Activated CD8-positive, alpha-beta T cell treated with anti-CD3 and anti-CD28 coated beads for 36 hours (primary cell): ENCODE measurements at places on chromosomes 13 and 19. TPM values are rescaled to one million over a fixed set of nuclear protein-coding genes. Genes with fewer than 3 reads are reported as not detected.

DNA sequence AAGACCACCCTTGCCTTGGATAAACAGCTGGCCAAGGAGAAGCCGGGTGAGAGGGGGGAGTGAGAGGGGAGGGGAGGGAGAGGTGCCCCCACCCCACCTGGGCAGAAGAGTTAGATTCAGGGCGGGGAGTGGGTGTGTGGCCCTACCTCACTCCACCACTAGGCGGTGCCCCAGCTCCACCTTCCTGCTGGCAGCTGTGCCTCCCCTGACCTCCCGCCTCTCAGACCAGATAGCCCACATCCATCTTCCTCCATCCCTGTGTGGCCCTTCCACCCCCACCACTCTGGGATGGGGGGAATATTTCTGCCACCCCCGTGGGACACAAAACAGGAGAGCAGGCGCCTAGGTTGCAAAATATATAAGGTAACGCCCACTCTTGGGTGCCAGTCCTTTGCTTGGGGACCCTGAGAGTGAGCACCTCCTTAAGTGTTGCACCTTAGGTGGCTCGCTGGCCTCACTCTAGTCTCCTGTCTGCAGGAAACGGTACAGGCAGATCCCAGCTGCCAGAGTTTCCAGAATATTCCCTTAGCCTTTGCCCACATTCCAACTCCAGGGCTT is 13.8 kb upstream of the EHD2 start:
- H3K4me1 ChIP-seq: no peaks in the 10 kb centered on the region
- no peaks in the 10 kb centered on the region for H3K27me3 ChIP-seq
- peaks cover 4% of the 10 kb centered on the region for H3K36me3 ChIP-seq
- peak; percentile 69 for DNase-seq
- H3K27ac ChIP-seq: no peak overlapping the region
- no peak overlapping the region for H3K4me3 ChIP-seq

GRCh38 chr13:94196413-94196812 is 283.1 kb downstream of the DCT start:
- H3K27ac ChIP-seq: no peak overlapping the region
- H3K27me3 ChIP-seq: peaks cover 7% of the 10 kb centered on the region
- H3K4me3 ChIP-seq: no peak overlapping the region
- H3K36me3 ChIP-seq: no peaks in the 10 kb centered on the region
- peaks cover 3% of the 10 kb centered on the region for H3K4me1 ChIP-seq

GRCh38 chr19:1324806-1325567 is 39.3 kb downstream of the EFNA2 start:
- H3K36me3 ChIP-seq: no peaks in the 10 kb centered on the region
- peak; percentile 75 for DNase-seq
- H3K4me3 ChIP-seq: no peak overlapping the region
- no peak overlapping the region for H3K27ac ChIP-seq
- H3K4me1 ChIP-seq: no peaks in the 10 kb centered on the region

- no peak overlapping the region for H3K27ac ChIP-seq
- no peaks in the 10 kb centered on the region for H3K27me3 ChIP-seq
- no peak overlapping the region for H3K4me3 ChIP-seq
- H3K36me3 ChIP-seq: no peaks in the 10 kb centered on the region
These were observed 931.0 kb upstream of the MIR17HG start for GRCh38 chr13:90416519-90416918.

- H3K27ac ChIP-seq: no peak overlapping the region
- H3K36me3 ChIP-seq: no peaks in the 10 kb centered on the region
- no peak overlapping the region for H3K4me3 ChIP-seq
- no peaks in the 10 kb centered on the region for H3K4me1 ChIP-seq
- no peak for DNase-seq
- H3K27me3 ChIP-seq: no peaks in the 10 kb centered on the region
These were observed 16.1 kb downstream of the CKM start for GRCh38 chr19:45306518-45307027.

DNA sequence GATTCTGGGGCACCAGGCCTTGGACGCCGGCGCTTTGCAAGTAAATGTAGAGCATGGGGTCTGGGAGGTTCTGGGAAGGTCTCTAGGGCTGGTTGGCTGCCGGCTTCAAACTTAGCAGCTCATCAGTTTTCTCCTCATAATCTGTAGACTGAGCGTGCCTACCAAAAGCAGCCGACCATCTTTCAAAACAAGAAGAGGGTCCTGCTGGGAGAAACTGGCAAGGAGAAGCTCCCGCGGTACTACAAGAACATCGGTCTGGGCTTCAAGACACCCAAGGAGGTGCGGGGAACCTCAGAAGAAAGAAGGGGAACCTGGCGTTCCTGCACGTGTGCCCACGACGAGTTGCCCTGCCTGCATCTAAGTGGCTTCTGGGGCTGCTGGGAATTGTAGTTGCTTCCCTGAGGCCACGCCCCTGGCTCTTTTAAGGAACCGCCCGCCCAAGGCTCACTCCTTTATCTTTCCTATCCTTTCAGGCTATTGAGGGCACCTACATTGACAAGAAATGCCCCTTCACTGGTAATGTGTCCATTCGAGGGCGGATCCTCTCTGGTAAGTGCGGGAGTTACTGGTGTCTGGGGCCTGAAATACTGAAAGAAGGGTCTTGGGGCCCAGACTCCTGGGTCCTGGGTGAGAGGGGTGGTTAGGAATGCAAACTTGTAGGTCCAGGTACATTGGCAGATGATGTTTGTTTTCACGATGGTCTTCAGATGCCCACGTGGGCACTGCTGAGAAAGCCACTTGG is 984 bp downstream of the RPS11 start:
- peak overlapping the region; percentile 97 for H3K27ac ChIP-seq
- H3K36me3 ChIP-seq: peaks cover 56% of the 10 kb centered on the region
- peak overlapping the region; percentile 94 for H3K4me3 ChIP-seq
- peaks cover 39% of the 10 kb centered on the region for H3K4me1 ChIP-seq

GRCh38 chr13:82947191-82947621 is 935.1 kb downstream of the SLITRK1 start:
- no peaks in the 10 kb centered on the region for H3K4me1 ChIP-seq
- H3K27ac ChIP-seq: no peak overlapping the region
- no peaks in the 10 kb centered on the region for H3K36me3 ChIP-seq
- no peak overlapping the region for H3K4me3 ChIP-seq

DNA sequence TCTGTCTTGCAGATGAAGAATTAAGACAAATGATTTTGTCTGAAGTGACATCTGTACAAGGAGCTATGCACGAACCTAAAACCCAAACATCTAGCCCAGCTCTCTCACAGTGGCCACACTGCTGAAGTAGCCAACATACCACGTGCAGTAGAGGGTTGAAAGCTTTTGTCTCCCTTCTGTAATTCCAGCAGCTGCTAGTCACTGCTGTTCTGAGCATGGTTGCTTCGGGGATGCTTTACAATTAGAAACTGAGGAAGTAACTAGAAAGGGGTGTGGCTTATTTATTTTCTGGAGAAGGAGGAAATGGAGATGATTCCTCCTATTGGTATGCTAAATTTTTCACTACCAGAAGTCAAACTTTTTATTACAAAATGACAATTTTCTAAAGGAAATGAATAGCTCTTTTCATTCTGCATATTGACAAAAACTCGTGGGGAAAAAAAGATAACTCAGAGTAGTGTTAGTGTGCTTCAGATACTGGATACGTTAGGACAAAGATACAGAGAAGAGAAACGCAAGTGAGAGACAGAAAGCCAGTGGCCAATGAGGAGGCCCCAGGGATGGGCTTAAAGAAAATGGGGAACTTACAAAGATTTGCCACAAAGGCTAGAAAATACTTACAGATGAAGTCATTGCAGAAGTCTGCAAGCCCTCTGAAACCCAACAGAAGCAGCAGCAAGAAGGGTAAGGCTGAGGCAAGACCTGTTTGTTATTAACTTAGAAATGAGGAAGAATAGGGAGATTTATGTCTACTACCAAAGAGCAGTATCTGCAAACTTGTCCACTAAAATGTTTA is 192.7 kb upstream of the MIR17HG start:
- no peak overlapping the region for H3K4me3 ChIP-seq
- no peaks in the 10 kb centered on the region for H3K36me3 ChIP-seq
- peaks cover 4% of the 10 kb centered on the region for H3K27me3 ChIP-seq

DNA sequence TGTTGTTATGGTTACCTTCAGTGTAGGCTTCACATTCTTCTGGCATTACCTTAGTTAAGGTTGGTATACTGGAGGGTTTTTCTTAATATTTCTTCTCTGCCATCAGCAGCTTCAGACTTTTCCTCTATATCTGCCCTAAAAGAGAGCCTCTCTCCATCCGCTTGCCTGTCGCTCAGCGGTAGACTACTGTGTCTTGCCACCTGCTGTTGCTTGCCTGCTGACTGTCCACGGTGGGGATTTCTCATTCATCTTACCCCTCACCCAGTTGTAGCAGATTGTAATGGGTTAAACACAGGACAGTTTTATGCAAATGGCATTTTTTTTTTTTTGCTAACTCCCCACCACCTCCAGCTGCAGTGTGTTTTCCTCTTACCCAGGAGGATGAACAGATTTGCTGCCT is 577.2 kb downstream of the SLITRK5 start:
- H3K4me1 ChIP-seq: no peaks in the 10 kb centered on the region
- H3K36me3 ChIP-seq: no peaks in the 10 kb centered on the region
- DNase-seq: no peak
- H3K4me3 ChIP-seq: no peak overlapping the region

DNA sequence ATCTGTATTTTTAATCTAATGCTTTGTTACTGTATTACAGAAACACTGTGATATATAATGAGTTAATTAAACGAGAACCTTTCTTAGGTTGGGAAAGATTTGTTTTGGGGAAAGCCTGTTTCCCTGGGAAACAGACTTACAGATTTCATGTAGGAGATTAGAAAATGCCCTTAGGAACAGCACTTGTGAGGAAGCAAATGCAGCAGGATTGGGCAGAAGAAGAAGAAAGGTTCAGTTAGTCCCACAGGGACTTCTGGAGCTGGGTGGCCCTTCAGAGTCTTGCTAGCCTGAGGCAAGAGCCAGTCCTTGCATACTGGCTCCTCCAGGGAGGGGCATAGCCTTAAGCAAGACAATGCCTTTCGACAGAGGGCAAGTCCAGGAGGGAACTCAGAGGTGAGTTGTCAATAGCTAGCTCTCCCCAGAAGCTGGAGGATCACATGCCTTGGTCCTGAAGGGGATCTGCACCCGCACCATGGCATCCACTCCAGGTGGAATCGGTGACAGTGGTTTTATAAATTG is 36.8 kb downstream of the N4BP2L1 start:
- peaks cover 2% of the 10 kb centered on the region for H3K36me3 ChIP-seq
- no peak overlapping the region for H3K27ac ChIP-seq
- DNase-seq: no peak
- peaks cover 28% of the 10 kb centered on the region for H3K4me1 ChIP-seq
- H3K4me3 ChIP-seq: no peak overlapping the region
- H3K27me3 ChIP-seq: no peaks in the 10 kb centered on the region

GRCh38 chr19:50639121-50640112 is at the start of gene SYT3:
TSS of gene SYT3 (minus strand) at chr19:50639881. CDS start at chr19:50637411, 2,470 bp downstream.
- peaks cover 2% of the 10 kb centered on the region for H3K36me3 ChIP-seq
- peak; percentile 52 for DNase-seq
- no peaks in the 10 kb centered on the region for H3K4me1 ChIP-seq
- H3K27me3 ChIP-seq: peaks cover 37% of the 10 kb centered on the region

DNA sequence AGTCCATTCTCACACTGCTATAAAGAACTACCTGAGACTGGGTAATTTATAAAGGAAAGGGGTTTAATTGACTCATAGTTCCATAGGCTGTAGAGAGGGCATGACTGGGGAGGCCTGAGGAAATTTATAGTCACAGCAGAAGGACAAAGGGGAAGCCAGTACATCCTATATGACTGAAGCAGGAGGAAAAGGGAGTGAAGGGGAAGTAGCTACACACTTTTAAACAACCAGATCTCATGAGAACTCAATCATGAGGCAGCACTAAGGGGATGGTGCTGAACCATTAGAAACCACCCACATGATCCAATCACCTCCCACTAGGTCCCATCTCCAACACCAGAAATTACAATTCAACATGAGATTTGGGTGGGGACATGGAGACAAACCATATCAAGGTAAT is 209.1 kb downstream of the DIAPH3 start:
- H3K4me3 ChIP-seq: no peak overlapping the region
- H3K36me3 ChIP-seq: peaks cover 8% of the 10 kb centered on the region
- H3K27ac ChIP-seq: no peak overlapping the region

DNA sequence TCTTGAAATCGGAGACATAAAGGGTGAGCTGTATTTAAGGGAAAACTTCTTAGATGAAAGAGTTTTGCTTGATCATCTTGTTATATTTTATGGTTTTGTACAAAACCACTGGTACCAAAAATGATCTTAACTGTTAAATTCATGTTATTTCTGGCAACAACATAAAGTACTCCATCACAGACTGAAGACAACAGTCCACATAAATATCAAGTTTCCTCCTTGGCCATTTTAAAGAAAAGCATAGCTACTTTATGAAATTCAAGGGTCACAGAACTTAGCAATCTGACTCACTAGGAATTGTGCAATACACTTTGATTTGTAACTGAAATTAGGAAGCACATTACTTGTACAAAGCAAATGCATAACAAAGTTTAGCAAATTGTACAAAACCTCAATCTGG is 66.3 kb downstream of the TBC1D4 start:
- H3K4me3 ChIP-seq: no peak overlapping the region
- peaks cover 5% of the 10 kb centered on the region for H3K27me3 ChIP-seq
- H3K4me1 ChIP-seq: no peaks in the 10 kb centered on the region
- no peak for DNase-seq

DNA sequence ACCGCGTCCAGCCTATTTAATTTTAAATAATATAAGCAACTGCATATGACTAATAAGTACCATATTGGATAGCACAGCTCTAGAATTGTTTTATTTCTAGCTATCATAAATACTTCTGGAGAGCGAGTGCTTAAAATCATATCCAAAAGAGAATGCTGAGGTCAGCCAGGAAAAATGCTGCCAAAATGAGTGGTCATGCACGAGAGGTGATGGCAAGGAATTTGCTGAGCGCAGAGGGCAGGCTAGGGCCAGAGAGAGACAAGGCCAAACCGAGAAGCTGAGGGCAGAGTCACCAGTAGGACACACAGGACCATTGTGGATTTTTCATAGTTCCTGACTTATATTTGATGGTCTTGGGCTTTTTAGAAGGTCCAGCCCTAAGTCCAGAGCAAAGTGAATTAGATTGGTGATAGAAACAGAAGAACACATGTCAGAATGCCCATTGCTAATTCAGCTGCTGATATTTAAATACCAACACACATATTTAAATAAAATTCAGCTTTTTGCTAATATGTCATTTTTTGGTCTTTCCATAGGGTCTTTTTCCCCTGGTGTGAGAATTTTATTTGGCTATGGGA is 33.6 kb upstream of the UBL3 start:
- H3K27ac ChIP-seq: no peak overlapping the region
- H3K36me3 ChIP-seq: no peaks in the 10 kb centered on the region
- H3K27me3 ChIP-seq: no peaks in the 10 kb centered on the region
- DNase-seq: no peak
- no peak overlapping the region for H3K4me3 ChIP-seq
- H3K4me1 ChIP-seq: peaks cover 18% of the 10 kb centered on the region

Gene ZSCAN1
- not detected for total RNA-seq

Gene LRP3
- total RNA-seq: 0.27 TPM

Gene SPACA4
- not detected for total RNA-seq

Gene PTGIR
- total RNA-seq: 48.8 TPM

Gene ZNF625
- total RNA-seq: 3.9 TPM

Gene INTS6
- total RNA-seq: 52.4 TPM
